ENCODE measurements at places on chromosomes 3 and 15. TPM values are rescaled to one million over a fixed set of nuclear protein-coding genes. Genes with fewer than 3 reads are reported as not detected.

- no peak overlapping the region for H3K4me3 ChIP-seq
- DNase-seq, result no peak
- peaks cover 12% of the 10 kb centered on the region for H3K4me1 ChIP-seq
Measured at GRCh38 chr3:197006446-197006845, 23.2 kb downstream of the MELTF start.

DNA sequence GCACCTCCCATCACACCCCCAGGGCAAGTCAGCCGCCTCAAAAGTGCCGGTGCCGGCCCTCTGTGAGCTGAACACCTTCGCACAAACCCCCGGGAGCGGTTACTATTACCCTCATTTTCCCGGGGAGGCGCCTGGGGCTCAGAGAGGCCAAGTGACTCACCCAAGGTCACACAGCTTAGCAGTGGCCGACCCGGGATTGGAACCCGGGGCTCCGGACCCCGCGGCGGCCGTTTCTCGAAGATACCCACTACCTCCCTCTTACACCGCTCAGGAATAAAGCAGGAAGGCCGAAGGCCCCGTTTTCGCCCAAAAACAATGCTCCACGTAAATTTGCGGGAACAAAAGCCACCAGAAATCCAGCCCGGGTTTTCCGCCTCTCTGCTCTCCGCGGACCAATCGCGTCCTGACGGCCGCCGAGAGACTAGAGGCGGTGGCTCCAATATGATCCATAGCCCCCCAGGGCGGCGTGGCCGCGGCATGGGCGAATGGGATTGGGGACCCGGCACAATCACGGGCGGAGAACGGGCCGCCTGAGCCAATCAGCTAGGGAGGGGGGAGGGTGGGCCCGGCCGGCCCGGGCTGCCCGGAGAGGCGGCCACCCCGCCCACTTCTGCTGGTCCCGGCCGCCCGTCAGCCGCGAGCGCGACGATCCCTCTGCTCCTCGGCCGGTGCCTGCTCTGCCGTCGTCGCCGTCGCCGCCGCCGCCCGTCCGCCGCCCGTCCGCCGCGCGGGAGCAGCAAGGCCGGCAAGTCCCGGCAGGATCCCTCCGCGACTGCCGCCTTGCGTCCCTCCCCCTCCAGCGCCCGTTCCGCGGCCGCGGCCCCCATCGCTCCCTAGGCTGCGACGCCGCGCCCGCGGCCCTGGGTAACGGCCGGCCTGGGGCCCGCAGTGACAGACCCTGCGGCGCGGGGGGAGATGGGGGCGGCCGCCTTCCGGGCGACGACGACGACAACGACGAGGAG is 177.0 kb downstream of the OR4M2 start:
- peaks cover 35% of the 10 kb centered on the region for H3K4me1 ChIP-seq
- H3K36me3 ChIP-seq, result no peaks in the 10 kb centered on the region
- peaks cover 6% of the 10 kb centered on the region for H3K27me3 ChIP-seq
- DNase-seq, result no peak
- no peak overlapping the region for H3K27ac ChIP-seq

- H3K27me3 ChIP-seq, result peaks cover 8% of the 10 kb centered on the region
- no peaks in the 10 kb centered on the region for H3K36me3 ChIP-seq
- H3K4me3 ChIP-seq, result no peak overlapping the region
- DNase-seq, result peak; percentile 32
Measured at GRCh38 chr3:152100491-152101132, 168.1 kb upstream of the MBNL1 start.

DNA sequence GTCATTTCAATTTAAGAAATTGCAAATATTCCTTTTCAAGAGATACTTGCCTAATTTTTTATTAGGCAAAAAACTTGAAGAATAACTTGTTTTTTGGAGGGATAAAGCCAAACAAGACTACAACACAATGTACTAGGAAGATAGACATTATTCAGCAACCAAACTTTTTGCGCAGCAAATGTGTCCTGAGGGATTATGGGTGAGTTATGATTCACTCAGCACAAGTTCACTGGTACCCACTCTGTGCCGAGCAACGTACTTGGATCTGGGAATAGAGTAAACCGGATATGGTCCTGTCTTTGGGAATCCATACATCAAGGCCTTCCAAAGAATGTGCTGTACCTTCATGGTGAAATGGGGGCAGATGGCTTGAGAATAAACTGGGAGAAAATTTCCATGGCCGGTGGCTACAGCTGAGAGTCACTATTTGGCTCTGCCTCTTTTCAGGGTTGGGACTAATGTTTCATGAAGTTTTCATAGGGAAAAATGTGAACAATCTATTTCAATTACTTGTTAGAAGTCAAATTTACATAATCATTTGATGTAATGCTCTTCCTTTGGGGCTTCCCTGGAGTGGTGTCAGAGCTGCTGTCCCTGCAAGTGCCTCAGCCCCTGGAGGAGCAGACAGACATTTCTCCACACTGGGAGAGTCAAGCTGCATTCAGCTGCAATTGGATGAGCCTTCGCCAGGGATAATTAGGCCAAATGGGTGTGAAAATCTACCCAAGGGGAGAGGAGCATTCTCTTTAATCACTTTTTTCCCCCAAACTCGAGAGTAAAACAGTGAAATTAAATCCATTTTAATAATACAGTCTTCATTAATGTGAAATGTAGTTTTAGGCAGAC is 315.2 kb downstream of the CLSTN2 start:
- H3K36me3 ChIP-seq, result no peaks in the 10 kb centered on the region
- no peak overlapping the region for H3K27ac ChIP-seq

GRCh38 chr15:73596174-73596573 is 37.0 kb downstream of the NPTN start:
- H3K4me1 ChIP-seq, result peaks cover 3% of the 10 kb centered on the region
- no peak overlapping the region for H3K4me3 ChIP-seq
- H3K27ac ChIP-seq, result no peak overlapping the region
- H3K36me3 ChIP-seq, result no peaks in the 10 kb centered on the region
- no peaks in the 10 kb centered on the region for H3K27me3 ChIP-seq
- no peak for DNase-seq

DNA sequence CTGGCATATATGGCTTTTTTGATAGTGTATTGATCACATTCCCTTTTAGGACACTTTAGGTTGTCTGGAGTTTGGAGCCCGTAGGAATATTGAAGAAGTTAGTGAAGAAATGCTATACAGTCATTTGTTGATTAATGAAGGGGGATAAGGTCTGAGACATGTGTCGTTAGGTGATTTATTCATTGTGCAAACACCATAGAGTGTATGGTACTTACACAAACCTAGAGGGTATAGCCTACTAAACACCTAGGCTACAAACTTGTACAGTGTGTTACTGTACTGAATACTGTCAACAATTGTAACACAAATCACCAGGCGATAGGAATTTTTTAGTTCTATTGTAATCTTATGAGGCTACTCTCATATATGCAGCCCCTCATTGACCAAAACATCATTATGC is 3.3 kb downstream of the TPM1 start:
- no peaks in the 10 kb centered on the region for H3K36me3 ChIP-seq
- peaks cover 72% of the 10 kb centered on the region for H3K27me3 ChIP-seq
- H3K27ac ChIP-seq, result no peak overlapping the region
- peaks cover 33% of the 10 kb centered on the region for H3K4me1 ChIP-seq

Gene CD86
- total RNA-seq, result 0.95 TPM

DNA sequence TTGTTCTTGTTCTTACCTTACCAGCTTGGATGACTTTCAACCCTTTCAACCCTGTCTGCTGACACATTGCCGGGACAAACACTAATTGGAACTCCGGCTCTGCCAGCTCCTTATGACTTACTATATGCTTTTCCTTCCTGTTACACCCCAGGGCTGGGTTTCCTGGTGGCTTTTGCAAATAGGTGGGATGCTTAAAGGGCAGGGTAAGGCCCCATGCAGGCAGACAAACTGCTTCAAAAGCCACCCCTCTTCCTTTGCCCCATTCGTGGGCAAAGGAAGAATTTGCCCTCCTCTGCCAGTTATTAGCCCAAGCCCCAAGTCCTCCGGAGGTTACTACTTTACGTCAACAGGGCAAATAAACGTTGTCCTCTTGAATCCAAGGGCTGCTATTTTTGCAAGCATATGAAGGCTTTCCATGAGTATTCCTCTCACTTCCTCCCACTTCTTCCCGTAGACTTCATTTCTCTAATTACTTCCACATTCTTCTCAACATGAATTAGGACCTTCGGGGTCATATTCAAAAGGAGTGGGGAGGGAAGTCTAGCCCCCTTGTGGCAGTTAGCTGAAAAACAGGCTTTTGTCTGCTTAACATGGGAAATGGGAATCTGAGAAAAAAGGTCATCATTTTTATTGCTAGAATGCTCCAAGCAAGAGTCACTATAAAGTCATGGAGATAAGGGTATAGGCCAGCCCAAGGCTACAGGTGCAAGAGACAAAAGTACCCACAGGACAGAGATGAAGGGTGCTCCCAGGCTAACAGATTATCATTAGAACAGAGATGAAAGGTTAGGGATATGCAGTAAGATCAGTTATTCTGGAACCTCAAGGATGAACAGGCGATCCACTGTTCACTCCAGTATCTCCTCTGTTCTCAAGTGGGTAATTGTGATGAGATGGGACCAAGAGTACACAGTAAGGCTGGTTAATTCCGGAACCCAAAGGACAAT is 56.3 kb upstream of the FSTL1 start:
- DNase-seq, result peak; percentile 21
- no peaks in the 10 kb centered on the region for H3K4me1 ChIP-seq
- H3K4me3 ChIP-seq, result no peak overlapping the region
- no peaks in the 10 kb centered on the region for H3K36me3 ChIP-seq
- peaks cover 11% of the 10 kb centered on the region for H3K27me3 ChIP-seq

GRCh38 chr3:185363662-185364203 is 797 bp downstream of the MAP3K13 start:
- peaks cover 10% of the 10 kb centered on the region for H3K4me1 ChIP-seq
- H3K27me3 ChIP-seq, result peaks cover 43% of the 10 kb centered on the region
- no peaks in the 10 kb centered on the region for H3K36me3 ChIP-seq
- peak; percentile 26 for DNase-seq

DNA sequence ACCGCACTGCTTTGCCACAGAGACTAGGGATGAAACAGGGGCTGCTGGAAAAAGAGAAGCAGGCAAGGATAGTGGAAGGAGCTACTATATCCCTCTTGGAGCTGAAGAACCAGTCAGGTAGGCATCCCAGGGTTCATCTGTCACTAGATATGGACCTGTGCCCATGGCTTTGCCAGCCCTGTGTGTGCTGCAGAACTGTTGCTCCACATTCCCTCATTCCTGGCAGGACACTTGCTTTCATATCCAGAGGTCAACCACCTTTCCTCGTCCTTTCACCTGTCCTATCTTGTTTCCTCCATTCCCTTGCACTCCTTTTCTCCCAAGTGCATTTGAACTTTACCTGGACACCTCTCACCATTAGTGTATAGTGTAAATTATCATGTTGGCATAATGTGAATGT is 12.0 kb downstream of the SNRK start:
- peaks cover 78% of the 10 kb centered on the region for H3K4me1 ChIP-seq
- peaks cover 39% of the 10 kb centered on the region for H3K36me3 ChIP-seq
- no peak for DNase-seq
- H3K27ac ChIP-seq, result peak overlapping the region; percentile 85

DNA sequence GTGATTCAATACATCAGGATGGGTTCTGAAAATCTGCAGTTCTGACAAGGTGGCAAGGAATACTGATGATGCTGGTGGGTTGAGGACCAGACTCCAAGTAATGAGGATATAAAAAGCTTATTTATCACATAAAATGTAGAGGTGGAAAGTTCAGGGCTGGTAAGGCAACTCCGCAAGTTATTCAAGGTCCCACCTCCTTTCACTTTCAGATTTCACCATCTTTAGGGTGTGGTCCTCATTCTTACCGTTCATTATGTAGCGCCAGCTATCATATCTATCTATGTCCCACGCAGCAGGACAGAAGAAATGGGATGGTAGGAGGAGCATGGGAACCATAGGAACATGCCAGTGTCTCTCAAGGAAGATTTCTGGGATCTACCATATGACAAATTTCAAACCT is 80.3 kb downstream of the IL1RAP start:
- no peak overlapping the region for H3K27ac ChIP-seq
- peaks cover 16% of the 10 kb centered on the region for H3K36me3 ChIP-seq
- H3K4me3 ChIP-seq, result no peak overlapping the region

DNA sequence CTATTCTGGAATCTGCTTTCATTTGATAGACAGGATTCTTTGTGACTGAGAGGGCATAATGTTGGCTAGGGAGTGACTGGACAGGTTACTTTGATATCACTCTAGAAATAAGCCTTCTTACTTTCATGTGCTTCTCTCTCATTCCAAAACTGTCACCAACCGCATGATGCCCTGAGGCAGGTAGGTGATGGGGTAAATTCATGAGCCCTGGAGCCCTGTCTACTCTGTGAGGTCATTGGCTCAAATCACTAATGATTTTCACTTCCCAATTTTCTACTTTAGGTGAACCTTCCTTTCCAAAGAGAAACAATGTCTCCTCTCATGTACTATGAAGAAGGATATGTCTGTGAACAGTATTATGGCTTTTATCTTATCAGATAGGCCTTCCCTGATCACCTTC is 596.7 kb downstream of the TUSC7 start:
- no peak for DNase-seq
- no peak overlapping the region for H3K27ac ChIP-seq

Gene GAP43
- total RNA-seq, result not detected

Gene TMEM212
- not detected for total RNA-seq

GRCh38 chr3:123412811-123413604 is 35.9 kb downstream of the ADCY5 start:
- H3K4me1 ChIP-seq, result no peaks in the 10 kb centered on the region
- DNase-seq, result no peak
- H3K4me3 ChIP-seq, result no peak overlapping the region
- peaks cover 12% of the 10 kb centered on the region for H3K27me3 ChIP-seq
- H3K36me3 ChIP-seq, result no peaks in the 10 kb centered on the region
- H3K27ac ChIP-seq, result no peak overlapping the region

GRCh38 chr3:41198526-41198925 is 779 bp upstream of the CTNNB1 start:
- H3K27me3 ChIP-seq, result peaks cover 32% of the 10 kb centered on the region
- peak overlapping the region; percentile 80 for H3K4me3 ChIP-seq
- peak overlapping the region; percentile 76 for H3K27ac ChIP-seq

Gene AMIGO3
- total RNA-seq, result 0.95 TPM

Gene ZMYND10
- 5.0 TPM for total RNA-seq

DNA sequence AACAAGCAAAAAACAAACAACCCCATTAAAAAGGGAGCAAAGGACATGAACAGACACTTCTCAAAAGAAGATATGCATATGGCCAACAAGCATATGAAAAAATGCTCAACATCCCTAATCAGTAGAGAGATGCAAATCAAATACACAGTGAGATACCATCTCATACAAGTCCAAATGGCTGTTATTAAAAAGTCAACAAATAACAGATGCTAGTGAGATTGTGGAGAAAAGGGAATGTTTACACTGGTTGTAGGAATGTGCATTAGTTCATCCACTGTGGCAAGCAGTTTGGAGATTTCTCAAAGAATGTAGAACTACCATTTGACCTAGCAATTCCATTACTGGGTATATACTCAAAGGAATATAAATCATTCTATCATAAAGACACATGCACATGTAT is 44.5 kb downstream of the RIOX2 start:
- H3K27me3 ChIP-seq, result no peaks in the 10 kb centered on the region
- H3K36me3 ChIP-seq, result peaks cover 5% of the 10 kb centered on the region
- no peak for DNase-seq

Measured in activated CD8-positive, alpha-beta T cell treated with anti-CD3 and anti-CD28 coated beads, Interleukin-2, amount 10 ng/mL, durations not matched to agents 7 days and 5 days (primary cell).